Stimulated activated CD4-positive, alpha-beta T cell treated with anti-CD3 and anti-CD28 coated beads, TNF-alpha, amount 100 ng/mL, for 48 hours (primary cell): ENCODE measurements at places on chromosomes 16 and 17.

GRCh38 chr16:55746081-55746480 lies 86.8 kb downstream of the CES1 start:
- no peak for DNase-seq

DNA sequence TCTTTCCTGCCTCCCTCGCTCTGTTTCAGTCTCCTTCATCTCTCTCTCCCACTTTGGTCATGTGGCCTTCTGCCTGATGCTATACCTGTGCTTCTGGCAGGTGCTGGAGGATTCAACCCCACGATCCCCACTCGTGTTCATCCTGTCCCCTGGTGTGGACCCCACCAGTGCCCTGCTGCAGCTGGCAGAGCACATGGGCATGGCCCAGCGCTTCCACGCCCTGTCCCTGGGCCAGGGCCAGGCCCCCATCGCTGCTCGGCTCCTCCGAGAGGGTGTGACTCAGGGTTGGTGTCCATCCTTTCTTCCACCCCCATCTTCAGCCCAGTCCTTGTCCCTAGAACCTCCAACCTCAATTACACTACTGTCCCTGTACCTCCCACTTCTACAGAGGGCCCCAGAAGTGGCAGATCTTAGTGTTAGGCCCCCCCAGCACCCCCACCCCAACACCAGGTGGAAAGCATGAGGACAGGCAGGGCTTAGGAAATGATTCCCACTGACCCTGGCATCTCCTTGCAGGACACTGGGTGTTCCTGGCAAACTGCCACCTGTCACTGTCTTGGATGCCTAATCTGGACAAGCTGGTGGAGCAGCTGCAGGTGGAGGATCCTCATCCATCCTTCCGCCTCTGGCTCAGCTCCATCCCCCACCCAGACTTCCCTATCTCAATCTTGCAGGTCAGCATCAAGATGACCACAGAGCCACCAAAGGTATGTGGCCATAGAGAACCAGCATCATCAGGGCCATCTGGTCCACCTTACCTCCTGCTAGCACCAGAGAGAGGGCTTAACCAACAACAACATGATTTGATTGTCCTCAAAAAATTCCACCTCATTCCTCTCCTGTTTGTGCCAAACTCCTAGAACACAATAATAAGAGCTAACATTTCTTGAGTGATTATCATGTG lies 9.7 kb upstream of the KDM6B start:
- no peak for DNase-seq

DNA sequence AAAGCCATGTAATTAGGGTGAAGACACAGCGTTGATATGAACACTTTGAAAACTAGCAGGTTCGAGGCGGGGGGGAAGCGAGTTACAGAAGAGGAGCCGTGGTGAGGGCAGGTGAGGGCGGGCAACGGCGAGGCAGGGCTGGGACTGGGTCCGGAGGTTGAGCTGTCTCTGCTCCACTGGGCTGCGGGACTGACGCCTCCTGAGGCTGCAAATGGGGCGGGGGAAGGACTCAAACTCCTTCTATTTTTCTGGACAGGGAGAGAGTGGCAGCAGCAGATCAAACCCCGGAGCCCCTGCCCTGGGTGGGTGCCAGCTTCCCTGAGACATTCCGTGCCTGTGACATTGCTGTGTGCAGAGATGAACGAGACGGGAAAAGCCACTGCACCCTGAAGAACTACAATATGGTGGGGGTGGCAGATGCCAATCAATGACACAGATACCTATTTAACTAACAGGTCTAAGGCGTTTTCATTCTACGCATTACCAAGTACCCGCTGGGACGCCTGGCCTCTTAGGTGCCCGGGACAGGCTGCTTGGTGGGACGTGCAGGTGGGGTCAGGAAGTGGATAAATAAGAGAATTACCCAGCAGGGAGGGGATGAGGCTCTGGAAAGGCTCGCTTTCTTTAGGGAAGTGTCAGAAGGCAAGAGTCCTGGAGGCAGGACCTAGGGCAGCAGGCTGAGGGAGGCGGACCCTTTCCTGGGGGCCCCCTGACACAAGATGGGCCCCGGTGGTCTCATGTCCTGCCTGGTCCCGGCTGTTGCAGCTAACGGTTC lies 30.4 kb downstream of the RPH3AL start:
- DNase-seq = no peak

GRCh38 chr17:1545618-1546017 lies 17.0 kb downstream of the PITPNA start:
- no peak for DNase-seq

DNA sequence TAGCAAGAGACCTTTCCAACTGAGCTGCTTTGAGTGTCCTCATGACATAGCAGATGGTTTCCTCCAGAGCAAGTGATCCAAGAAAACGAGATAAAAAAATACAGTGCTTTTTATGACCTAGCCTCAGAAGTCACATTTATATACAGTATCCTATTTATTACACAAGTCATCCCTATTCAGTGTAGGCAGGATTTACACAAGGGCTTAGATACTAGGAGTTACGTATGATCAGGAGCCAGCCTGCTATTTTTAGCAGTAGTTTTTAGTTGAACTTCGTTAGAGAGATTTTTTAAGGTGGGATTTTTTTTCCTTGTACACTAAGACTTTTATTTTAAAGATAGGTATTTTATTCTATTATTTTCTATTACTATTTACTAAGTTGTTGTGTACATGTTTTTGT lies 58.4 kb downstream of the PHKB start:
- DNase-seq = no peak

GRCh38 chr17:40323391-40324381 lies 14.7 kb downstream of the RARA start:
- DNase-seq = no peak

GRCh38 chr17:14089179-14089578 lies 19.9 kb downstream of the COX10 start:
- DNase-seq = no peak

DNA sequence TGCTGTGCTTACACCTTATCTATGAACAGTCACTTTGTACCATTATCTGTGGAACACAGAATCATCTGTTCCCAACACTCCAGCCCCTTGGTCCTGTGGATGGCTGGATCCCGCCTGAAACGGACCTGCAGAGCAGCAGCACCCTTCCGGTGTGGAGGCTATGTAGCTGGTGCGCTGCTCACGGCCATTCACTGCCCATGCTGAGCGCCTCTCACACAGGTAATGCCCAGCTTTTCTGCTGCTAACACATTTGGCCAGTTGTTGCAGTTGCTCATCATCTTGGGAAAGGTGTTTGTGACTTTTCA lies 11.4 kb upstream of the PLK1 start:
- no peak for DNase-seq

DNA sequence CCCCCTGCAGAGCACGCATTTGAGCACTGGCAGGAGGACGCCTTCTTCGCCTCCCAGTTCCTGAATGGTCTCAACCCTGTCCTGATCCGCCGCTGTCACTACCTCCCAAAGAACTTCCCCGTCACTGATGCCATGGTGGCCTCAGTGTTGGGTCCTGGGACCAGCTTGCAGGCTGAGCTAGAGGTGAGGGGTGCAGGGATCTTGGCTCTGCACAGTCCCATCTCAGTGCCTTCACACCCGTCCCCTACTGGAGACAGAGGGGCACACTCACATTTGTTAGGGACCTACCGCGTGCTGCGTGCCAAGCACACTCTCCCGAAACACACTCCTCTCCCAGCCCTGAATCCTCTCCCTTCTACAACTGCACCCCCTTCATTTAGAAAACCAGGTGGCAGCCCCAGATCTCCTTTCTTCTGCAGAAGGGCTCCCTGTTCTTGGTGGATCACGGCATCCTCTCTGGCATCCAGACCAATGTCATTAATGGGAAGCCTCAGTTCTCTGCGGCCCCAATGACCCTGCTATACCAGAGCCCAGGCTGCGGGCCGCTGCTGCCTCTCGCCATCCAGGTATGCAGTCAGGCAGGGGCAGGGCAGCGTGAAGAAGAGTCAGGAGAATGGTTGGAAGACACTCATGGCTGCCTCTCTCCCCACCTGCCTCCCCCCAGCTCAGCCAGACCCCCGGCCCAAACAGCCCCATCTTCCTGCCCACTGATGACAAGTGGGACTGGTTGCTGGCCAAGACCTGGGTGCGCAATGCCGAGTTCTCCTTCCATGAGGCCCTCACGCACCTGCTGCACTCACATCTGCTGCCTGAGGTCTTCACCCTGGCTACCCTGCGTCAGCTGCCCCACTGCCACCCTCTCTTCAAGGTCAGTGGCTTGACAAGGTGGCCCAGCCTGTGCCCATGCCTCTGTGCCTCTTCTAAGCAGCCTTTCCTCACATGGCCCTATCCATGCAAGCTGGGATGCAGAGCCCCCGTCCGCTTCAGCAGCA lies 6.3 kb downstream of the ALOX15B start:
- DNase-seq = no peak

- no peak for DNase-seq
Observed at GRCh38 chr16:31274831-31275816, 15.3 kb downstream of the ITGAM start.

GRCh38 chr17:17685775-17686291 lies 4.6 kb downstream of the RAI1 start:
- DNase-seq = no peak

GRCh38 chr17:46200197-46200596 lies 7.0 kb upstream of the KANSL1 start:
- DNase-seq = no peak

GRCh38 chr16:81936209-81937000 lies 74.9 kb downstream of the SDR42E1 start:
- no peak for DNase-seq

- DNase-seq = no peak
Observed at GRCh38 chr16:85968041-85968920, 69.3 kb downstream of the IRF8 start.

DNA sequence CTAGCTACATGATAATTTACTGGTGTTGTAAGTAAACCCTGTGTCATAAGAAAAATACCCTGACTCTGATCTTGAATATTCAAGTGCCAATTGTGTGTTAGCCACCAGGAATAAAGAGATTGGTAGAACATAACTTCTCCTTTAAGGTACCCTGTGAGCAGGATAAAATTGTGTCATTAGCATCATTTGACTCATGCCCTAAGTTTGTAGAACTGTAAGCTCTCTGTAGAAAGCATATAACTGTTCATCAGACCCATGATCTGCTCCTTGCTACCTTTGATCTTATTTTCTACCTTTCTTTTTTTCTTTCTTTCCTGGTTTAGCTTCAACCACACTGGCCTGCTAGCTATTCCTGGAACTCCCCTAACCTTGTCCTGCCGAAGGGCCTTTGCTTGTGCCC lies 35.8 kb downstream of the PTRH2 start:
- DNase-seq = no peak

GRCh38 chr16:17168181-17168580 lies 302.6 kb downstream of the XYLT1 start:
- no peak for DNase-seq

DNA sequence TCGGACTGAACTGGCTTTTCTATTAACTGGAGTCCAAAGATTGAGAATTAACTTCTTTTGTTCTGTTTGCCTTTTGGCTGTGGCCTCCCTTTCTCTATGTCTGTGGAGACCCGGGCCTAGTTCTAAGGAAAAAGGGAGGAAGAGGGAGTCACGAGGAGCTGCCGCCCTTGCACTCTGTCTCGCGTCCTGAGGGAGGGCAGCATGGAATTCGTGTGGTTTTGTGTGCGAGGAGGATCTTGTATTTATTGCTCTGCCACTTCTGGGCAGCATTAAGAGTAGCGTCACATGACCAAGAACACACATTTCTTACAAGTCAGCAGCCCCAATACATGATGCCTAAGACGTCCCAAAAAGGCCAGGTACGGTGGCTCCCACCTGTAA lies 23.6 kb downstream of the METTL22 start:
- DNase-seq = no peak

- no peak for DNase-seq
Observed at GRCh38 chr17:79006046-79006445, 3.5 kb downstream of the CANT1 start.

DNA sequence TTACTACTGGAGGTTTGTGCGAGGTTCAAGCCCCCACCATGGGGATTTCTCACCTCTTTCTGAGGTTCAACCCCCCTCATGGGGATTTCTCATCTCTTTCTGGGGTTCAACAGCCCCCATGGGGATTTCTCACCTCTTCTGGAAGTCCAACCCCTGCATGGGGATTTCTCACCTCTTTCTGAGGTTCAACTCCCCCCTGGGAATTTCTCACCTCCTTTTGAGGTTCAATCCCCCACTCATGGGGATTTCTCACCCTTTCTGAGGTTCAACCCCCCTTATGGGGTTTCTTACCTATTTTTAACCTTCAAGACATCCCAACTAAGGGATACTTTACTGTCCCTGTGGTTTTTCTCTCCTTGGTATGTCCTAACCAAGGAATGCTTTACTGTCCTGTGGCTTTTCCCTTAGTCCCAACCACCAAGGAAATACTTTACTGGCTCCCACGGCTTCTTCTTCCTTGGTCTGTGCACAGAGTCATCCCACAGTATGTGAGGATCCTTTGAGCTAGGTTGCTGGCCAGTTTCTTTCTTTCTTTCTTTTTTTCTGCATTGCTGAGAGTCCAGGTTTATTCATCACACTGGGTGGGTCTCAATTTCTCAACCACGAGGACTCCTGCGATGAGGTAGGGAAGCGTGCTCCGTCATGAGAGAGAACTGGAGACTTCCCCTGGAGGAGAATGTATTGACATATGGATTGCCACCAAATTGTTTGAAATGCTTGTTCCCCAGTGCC lies 2140.2 kb downstream of the TP53TG3F start:
- no peak for DNase-seq

DNA sequence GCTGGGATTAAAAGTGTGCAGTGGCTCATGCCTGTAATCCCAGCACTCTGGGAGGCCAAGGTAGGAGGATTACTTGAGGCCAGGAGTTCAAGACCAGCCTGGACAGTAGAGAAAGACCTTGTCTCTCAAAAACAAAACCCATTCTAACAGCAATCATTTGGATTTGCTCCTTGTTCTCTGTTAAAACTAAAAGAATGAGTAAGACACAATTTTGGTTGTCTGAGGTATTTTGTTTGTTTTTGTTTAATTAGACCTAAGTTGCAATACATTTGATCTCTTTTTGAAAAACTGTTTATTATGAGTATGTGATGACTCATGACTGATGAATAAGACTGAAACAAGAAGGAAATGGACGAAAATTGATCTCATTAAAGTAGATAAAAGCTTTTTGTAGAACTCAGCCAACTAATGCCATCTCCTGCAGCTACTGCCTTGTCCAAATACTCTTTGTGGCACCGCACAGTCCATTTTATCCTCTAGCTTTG lies 29.0 kb downstream of the GLG1 start:
- no peak for DNase-seq

DNA sequence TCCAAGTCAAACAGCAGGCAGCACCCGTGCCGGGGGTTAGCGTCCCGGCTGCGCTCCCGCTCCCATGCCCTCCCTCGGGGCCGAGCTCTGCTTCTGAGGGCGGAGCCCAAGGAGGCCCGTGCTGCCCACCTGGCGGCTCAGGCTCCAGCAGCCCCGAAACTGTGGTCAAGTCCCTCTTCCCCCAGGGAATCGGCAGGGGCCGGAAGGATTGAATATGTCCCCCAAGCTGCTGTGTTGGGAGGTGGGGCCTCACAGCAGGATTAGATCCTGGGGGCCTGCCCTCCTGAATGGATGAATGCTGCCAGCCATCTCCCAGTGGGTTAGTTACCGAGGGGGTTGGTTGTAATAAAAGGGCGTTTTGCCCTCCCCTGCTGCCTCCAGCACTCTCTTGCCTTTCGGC lies 33.9 kb downstream of the MAP2K3 start:
- no peak for DNase-seq

- no peak for DNase-seq
Observed at GRCh38 chr17:77444628-77444983, 303.8 kb downstream of the SEC14L1 start.
